Chondrocyte (in vitro differentiated cells): ENCODE measurements at places on chromosomes 4 and X. TPM values are rescaled to one million over a fixed set of nuclear protein-coding genes. Genes with fewer than 3 reads are reported as not detected.
A peak's percentile ranks its signal among the peaks of the same experiment; 100 is the strongest.

DNA sequence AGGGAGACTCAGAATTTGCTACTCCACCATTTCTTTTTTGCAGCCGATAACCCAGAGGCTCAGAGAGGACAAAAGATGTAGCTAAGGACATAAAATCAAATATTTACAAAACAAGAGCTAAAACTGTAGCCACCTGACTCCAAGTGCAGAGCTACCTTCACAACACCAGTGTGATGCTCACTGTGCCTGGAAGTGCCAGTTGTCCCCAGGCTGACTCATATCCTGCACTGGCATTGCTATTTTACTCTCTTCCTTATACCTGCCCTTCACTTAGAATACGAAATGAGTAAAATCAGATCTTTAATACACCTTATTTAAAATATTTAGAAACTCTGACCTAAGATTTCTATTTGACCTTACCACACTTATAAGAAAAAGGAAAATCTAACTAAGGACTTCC, 39.5 kb downstream of the SLC7A11 start:
- no peak overlapping the region for H3K4me3 ChIP-seq
- no peak overlapping the region for H3K27ac ChIP-seq
- H3K27me3 ChIP-seq = no peaks in the 10 kb centered on the region
- DNase-seq = no peak

Gene SLC6A8
- 47.6 to 71.1 TPM (median 70.6 TPM) in 3 replicates for total RNA-seq

- H3K4me1 ChIP-seq = peaks cover 41% of the 10 kb centered on the region
- DNase-seq = no peak
- no peaks in the 10 kb centered on the region for H3K27me3 ChIP-seq
- no peak overlapping the region for H3K4me3 ChIP-seq
- peaks cover 4% of the 10 kb centered on the region for H3K36me3 ChIP-seq
Measured at GRCh38 chr4:25811841-25812240, 50.9 kb downstream of the SEL1L3 start.

DNA sequence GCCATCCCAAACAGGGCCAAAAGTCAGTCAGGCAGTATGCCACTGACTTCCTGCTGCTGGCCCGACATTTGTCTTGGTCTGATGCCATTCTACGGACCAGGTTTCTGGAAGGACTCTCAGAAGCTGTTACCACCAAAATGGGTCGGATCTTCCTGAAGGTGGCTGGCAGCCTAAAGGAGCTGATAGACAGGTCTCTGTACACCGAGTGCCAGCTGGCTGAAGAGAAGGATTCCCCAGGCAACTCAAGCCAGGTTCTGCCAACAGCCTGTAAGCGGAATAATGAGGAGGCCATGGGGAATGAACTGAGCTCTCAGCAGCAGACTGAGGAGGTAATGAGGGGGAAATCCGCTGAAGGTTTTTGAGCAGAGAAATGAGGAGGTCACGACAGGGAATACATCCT, 95.7 kb downstream of the RTL9 start:
- no peak overlapping the region for H3K27ac ChIP-seq
- no peak overlapping the region for H3K4me3 ChIP-seq
- no peaks in the 10 kb centered on the region for H3K4me1 ChIP-seq

- H3K27ac ChIP-seq = no peak overlapping the region
- no peak overlapping the region for H3K4me3 ChIP-seq
- no peak for DNase-seq
Measured at GRCh38 chr4:126742885-126743284, 889.9 kb upstream of the INTU start.

- no peak overlapping the region for H3K27ac ChIP-seq
- no peak for DNase-seq
- H3K4me1 ChIP-seq = peaks cover 2% of the 10 kb centered on the region
- H3K36me3 ChIP-seq = no peaks in the 10 kb centered on the region
- H3K27me3 ChIP-seq = no peaks in the 10 kb centered on the region
Measured at GRCh38 chrX:134636851-134637250, 21.4 kb downstream of the PLAC1 start.

Gene GPR82
- not detected in 3 replicates for total RNA-seq

Gene ADH1A
- not detected in 3 replicates for total RNA-seq

DNA sequence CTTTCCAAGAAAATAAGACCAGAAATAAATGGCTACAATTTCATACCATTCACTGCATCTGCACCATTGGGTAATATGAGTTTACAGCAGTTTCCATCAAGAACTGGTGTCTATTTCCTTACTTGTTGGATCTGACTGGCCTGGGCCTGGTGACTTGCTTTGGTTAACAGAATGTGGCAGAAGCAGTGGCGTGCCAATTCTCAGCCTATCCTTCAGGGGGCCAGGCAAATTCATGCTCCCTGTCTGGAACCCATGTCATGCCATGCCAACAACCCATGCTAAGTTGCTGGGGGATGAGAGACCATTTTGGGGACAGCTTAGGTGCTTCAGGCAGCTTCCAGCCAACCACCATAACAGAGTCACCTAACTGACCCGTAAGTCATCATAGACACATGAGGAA, 656.7 kb downstream of the SPOCK3 start:
- no peaks in the 10 kb centered on the region for H3K36me3 ChIP-seq
- DNase-seq = no peak
- no peak overlapping the region for H3K27ac ChIP-seq
- H3K4me1 ChIP-seq = no peaks in the 10 kb centered on the region
- no peak overlapping the region for H3K4me3 ChIP-seq
- peaks cover 2% of the 10 kb centered on the region for H3K27me3 ChIP-seq

DNA sequence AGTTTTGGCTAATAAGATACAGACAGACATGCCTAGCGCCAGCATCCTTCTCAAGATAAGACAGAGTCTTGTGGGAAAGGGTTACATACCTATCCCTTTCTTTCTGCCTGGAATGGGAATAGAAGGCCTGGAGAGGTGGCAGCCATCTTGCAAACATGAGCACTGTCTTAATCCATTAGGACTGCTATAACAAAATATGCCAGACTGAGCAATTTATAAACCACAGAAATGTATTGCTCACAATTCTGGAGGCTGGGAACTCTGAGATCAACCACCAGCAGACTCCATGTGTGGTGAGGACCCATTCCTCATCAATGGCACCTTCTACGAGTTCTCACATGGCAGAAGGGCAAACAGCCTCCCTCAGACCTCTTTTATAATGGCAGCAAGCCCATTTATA, 26.5 kb upstream of the NEIL3 start:
- H3K4me3 ChIP-seq = no peak overlapping the region
- no peaks in the 10 kb centered on the region for H3K27me3 ChIP-seq
- no peak overlapping the region for H3K27ac ChIP-seq
- DNase-seq = no peak

Gene FAM47C
- not detected in 3 replicates for total RNA-seq

- no peak overlapping the region for H3K4me3 ChIP-seq
- no peak overlapping the region for H3K27ac ChIP-seq
- peaks cover 3% of the 10 kb centered on the region for H3K36me3 ChIP-seq
- H3K27me3 ChIP-seq = no peaks in the 10 kb centered on the region
- H3K4me1 ChIP-seq = peaks cover 3% of the 10 kb centered on the region
Measured at GRCh38 chr4:151668689-151669402, 92.0 kb downstream of the GATB start.

Gene KLHL4
- total RNA-seq = 2.0 to 2.6 TPM (median 2.0 TPM) in 3 replicates

DNA sequence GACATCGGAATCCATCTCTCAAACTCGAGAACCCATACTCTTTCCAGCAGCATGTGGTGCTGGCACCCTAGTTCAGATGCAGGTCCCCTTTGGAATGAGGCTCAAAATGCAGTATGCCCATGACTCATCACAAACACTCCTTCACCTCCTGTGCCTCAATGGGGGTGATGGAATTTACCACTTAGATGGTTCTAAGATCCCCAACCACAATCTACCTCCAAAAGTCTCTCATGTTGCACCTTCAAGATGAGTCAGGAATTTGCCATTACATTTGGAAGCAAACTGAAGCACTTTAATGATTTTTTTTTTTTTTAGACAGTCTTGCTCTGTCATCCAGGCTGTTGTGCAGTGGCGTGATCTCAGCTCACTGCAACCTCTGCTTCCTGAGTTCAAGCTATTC, 8.5 kb upstream of the MID1 start:
- H3K4me1 ChIP-seq = peaks cover 7% of the 10 kb centered on the region
- H3K27me3 ChIP-seq = no peaks in the 10 kb centered on the region
- H3K4me3 ChIP-seq = no peak overlapping the region
- no peak for DNase-seq
- no peak overlapping the region for H3K27ac ChIP-seq

Gene GAGE12F
- total RNA-seq = not detected in 3 replicates

DNA sequence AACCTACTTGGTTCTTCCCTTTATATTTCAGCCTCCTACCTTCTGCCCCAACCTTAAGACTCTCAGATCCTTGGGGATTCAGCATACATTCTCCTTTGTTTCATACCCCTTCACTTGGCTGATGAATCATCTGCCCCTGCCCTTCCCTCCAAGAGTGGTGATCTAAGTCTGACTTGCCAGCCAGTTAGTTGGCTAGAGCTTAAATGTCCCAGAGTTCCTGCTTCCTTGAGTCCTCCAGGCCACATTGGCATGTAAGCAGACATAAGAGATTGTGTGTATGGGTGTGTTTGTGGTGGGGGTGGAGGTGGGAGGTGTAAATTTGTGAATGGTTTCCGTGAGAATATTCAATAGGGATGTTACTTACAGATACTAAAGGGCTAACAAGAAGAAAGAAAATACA, 3.7 kb upstream of the TEX13D start:
- no peaks in the 10 kb centered on the region for H3K27me3 ChIP-seq
- no peak overlapping the region for H3K4me3 ChIP-seq
- DNase-seq = no peak
- H3K36me3 ChIP-seq = no peaks in the 10 kb centered on the region
- no peak overlapping the region for H3K27ac ChIP-seq

DNA sequence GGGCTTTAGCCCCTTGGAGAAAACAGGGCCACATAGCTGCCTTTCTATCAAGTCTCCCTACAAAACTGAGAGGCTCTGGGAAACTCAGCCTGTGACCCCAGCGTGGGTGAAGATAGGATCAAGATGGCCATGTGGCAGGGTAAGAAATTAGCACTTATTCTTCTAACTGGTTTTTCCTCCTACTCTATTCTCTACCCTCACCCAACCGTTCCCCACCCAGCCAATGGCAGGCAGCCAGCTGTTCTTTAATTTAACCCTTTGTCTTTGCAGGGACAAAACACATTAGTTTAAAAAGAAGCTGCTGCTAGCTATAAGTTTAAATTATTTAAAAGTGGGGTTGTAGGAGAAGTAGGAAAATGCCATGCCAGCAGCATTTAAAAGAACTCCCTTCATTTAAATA, 2.8 kb downstream of the CLCN5 start:
- H3K36me3 ChIP-seq = no peaks in the 10 kb centered on the region
- no peaks in the 10 kb centered on the region for H3K27me3 ChIP-seq
- peaks cover 10% of the 10 kb centered on the region for H3K4me1 ChIP-seq
- no peak overlapping the region for H3K27ac ChIP-seq
- no peak for DNase-seq
- H3K4me3 ChIP-seq = no peak overlapping the region

- DNase-seq = no peak
- no peak overlapping the region for H3K4me3 ChIP-seq
- no peaks in the 10 kb centered on the region for H3K4me1 ChIP-seq
- H3K27me3 ChIP-seq = no peaks in the 10 kb centered on the region
Measured at GRCh38 chrX:131779306-131779705, 235.4 kb downstream of the OR13H1 start.

Gene GAGE12G
- total RNA-seq = not detected in 3 replicates

GRCh38 chr4:184644553-184645307, 4.5 kb downstream of the CASP3 start:
- H3K4me3 ChIP-seq = no peak overlapping the region
- H3K27ac ChIP-seq = peak overlapping the region; percentile 82
- DNase-seq = no peak
- peaks cover 52% of the 10 kb centered on the region for H3K4me1 ChIP-seq

DNA sequence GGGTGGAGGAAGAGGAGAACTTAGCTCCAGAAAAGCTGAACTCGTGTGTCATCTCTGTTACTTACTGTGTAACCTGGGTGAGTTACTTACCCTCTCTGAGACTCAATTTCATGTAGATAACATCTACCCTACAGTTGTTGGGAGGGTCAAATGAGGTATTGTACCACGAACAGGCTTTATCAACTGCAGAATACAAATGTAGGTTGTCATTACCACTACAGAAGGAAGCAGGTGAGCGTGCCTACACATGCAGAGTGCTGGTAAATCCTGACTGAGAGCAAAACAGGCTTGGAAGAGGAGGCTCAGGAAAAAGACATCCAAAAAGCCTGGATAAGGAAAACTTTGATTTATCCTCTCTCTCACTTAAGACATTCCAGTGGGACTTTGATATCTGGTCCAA, 7.2 kb downstream of the PIGA start:
- peaks cover 4% of the 10 kb centered on the region for H3K27me3 ChIP-seq
- peaks cover 1% of the 10 kb centered on the region for H3K36me3 ChIP-seq
- H3K27ac ChIP-seq = no peak overlapping the region
- no peak overlapping the region for H3K4me3 ChIP-seq
- no peak for DNase-seq

Gene MAGEA2
- not detected in 3 replicates for total RNA-seq

GRCh38 chr4:161189286-161190134, 974.3 kb downstream of the FSTL5 start:
- H3K27ac ChIP-seq = no peak overlapping the region
- no peak for DNase-seq
- H3K4me1 ChIP-seq = peaks cover 16% of the 10 kb centered on the region
- no peaks in the 10 kb centered on the region for H3K36me3 ChIP-seq
- peaks cover 3% of the 10 kb centered on the region for H3K27me3 ChIP-seq

Gene TECRL
- total RNA-seq = not detected in 3 replicates

DNA sequence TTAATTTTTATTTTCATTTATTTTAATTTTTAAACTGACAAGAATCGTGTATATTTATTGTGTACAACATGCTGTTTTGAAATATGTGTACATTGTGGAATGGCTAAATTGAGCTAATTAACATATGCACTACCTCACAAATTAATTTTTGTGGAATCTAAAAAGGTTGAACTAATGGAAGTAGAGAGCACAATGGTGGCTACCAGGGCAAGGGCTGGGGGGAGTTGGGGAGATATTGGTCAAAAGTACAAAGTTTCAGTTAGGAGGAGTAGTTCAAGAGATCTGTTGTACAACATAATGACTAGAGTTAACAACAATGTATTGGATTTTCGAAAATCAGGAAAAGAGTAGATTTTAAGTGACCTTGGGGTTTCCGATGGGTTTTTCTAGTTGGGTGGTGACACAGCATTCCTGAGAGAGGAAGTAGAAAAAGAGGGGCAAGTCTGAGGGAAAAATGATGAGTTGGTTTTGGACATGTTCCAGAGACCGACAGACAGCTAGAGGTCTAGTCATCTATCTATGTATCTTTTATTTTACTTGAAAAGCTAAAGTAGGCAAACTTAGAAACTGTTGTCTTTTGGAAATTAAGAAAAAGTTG, 23.2 kb downstream of the APOO start:
- H3K27me3 ChIP-seq = no peaks in the 10 kb centered on the region
- H3K36me3 ChIP-seq = no peaks in the 10 kb centered on the region
- peaks cover 58% of the 10 kb centered on the region for H3K4me1 ChIP-seq

DNA sequence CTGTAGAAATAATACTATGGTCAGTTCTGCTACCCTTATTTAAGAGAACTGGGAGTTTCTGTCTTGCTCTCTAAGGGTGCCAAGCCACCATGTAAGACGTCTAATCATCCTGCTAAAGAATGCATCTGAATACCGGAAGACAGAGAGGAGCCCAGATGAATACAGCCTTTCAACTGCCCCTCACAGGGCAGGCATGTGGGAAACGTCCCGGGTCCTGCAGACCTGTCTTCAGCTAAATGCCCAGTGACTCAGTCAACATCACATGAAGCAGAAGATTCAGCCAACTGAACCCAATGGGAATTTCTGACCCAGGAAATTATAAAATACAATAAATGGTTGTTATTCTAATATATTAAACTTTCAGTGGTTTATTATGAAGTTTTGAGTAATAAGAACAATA, 2141.0 kb upstream of the AGA start:
- H3K27ac ChIP-seq = no peak overlapping the region
- no peak overlapping the region for H3K4me3 ChIP-seq
- DNase-seq = no peak

- H3K27ac ChIP-seq = no peak overlapping the region
- H3K4me3 ChIP-seq = no peak overlapping the region
- H3K36me3 ChIP-seq = no peaks in the 10 kb centered on the region
- no peaks in the 10 kb centered on the region for H3K4me1 ChIP-seq
Measured at GRCh38 chr4:41796545-41797210, 48.2 kb upstream of the PHOX2B start.
